ENCODE measurements at places on chromosomes 2 and 18.

DNA sequence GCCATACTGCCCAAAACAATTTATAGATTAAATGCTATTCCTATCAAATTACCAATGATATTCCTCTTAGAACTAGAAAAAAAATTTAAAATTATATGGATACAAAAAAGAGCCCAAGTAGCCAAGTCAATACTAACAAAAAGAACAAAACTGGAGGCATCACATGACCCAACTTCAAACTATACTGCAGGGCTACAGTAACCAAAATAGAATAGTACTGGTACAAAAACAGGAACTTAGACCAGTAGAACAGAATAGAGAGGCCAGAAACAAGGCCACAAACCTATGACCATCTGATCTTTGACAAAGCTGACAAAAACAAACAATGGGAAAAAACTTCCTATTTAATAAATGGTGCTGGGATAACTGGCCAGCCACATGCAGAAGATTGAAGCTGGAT is 86.1 kb upstream of the KYNU start:
- DNase-seq: no peak

GRCh38 chr18:78601349-78601748 is 378.3 kb upstream of the SALL3 start:
- no peak for DNase-seq

DNA sequence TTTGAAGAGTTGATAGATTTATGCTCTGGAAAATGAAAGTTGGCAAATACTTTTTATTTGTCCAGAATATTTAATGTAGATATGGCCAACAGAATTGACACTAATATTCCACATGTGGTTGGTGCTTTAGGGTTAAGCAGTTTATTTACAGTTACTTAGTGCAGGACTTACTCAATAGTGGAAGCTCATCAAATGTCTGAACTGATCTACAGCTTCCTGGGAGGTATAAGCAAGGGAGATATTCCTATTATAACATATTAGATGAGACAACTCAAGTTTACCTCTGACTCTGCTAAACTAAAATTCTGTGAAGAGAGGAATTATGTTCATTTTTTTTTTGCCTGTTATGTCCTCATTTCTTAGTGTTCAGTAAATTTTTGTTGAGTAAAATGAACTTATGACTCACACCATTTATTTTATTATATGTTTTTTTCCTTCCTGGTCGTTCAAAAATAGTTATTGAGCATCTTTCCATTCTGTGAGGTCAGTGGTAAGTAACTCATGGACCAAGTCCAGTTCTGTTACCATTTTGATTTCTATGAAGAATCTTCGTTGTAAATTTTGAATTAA is 13.6 kb downstream of the ABI2 start:
- DNase-seq: no peak

GRCh38 chr2:20468549-20469500 is 22.0 kb downstream of the RHOB start:
- no peak for DNase-seq

GRCh38 chr2:96341641-96342040 is 6.1 kb downstream of the NCAPH start:
- DNase-seq: peak; percentile 9

DNA sequence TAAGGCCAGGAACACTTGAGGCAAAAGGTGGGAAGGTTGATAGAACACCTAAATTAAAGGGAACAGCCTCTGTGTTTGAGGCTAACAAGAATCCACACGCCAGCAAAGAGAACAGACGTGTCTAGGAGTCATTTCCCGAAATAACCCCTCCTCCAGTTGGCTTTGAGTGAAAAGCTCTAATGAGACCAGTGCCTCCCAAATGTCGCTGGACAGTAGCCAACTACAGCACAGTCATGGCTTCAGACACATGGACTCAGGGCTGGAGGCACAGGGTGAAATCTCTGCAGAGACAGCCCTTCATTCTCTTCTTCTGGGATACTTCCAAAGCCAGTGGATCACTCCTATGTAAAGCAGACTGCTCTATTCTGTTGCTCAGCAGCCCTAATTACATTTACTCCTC is 49.6 kb downstream of the SOWAHC start:
- DNase-seq: no peak

DNA sequence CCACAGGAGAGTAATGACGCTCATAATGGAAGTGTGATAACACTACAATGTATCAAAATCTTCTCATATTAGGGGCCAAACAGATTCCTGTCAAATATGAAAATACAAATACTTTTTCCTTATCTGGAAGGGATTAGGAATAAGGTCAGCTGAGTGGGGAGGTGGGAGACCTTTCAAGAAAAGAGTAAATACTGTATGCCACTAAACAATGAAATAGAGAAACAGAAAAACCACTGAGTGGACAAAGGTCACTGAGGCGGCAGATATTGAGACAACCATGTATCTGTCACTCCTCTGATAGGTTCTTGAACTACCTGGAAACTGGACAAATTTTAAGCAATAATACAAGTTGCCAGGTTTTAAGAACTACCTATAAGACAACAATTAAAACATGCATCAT is 59.3 kb downstream of the RTTN start:
- DNase-seq: no peak

- DNase-seq: peak; percentile 35
These were observed 23.3 kb upstream of the MC5R start for GRCh38 chr18:13800505-13801259.

DNA sequence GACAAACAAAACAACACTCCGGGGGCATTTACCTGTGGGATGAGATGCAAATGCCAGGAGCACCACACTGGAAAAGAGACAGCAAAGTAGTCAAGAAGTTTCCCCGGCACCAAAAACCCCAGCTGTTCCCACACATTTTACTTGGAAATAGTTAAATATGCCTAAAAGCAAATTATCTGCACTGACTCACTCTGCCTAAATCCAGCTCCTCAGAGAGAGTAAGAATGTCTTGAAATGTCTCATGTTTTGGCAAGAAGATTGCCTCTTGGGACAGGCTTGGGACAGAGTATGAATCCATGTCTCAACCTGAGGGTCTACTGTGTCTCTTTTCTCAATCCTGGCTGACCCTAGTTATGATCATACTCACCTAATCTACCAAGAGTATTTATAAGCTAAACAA is 87.5 kb upstream of the RIOK3 start:
- DNase-seq: no peak

DNA sequence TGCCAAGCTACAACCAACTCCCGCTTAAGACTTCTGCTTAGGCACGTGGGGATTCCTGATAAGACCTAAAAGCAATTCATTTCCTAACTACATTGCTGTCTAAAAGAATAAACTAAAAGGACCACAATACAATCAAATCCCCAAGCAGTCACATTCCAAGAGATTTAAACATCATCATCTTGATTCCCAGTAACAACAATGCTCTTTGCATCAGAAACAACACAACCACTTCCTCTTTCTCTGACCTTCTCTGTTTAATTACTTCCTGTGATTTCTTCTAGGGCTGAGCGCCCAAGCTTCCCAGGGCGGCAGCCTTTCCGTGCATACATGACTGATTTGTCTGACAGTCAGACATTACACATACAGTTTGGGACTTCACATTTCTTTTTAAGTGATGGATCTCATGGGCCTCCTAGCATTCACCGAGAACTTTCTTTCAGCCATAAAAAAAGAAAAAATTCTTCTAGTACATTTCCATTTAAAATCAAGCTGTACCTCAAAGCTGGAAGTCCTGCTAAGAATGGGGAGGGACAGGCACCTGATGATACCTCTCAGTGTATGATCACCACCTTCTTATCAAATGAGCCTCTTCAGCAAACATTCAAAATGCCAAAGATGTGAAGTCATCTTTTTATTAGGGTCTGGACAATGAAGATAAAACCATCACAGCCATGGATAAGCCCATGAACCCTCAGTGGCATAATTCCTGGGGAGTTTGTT is 11.5 kb downstream of the SPRED2 start:
- DNase-seq: no peak

DNA sequence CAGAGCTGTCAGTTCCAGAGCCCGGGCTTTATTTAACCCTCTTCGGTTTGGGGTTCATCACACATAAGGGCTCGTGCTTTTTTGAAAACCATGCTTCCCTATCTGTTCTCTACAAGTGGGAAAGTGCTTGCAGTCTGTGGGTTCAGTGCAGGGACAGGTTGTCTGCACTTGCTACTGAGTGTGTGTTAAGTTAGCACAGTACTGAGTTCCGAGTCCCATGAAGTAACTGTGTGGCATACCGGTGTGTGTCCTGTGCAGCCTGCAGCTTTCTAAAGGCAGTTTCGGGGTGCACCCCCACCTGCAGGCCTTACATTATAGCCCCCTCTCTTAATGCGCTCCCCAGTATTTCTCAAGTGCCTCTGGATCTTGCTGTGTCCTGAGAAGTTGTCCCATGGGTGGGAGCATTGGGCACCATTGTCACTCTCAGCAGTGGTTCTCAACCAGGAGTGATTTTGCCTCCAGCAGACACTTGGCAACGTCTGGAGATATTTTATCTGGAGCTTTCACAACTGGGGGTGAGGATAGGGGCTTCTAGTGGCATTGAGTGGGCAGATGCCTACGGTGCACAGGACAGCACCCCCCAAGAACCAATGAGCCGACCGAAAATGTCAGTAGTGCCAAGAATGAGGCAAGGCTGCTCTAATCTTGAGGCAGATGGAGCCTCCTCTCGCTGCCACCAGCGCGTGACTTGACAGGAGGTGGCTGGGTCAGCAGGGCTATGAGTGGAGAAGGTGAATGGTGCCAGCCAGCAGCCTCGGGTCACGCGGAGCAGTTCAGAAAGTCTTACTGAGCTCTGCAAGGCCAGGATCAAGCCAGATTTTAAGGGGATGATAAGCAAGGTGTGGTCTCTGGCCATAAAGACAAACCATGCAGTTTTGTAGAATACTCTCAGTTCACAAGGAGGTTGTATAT is 152.2 kb downstream of the SMAD7 start:
- DNase-seq: no peak

DNA sequence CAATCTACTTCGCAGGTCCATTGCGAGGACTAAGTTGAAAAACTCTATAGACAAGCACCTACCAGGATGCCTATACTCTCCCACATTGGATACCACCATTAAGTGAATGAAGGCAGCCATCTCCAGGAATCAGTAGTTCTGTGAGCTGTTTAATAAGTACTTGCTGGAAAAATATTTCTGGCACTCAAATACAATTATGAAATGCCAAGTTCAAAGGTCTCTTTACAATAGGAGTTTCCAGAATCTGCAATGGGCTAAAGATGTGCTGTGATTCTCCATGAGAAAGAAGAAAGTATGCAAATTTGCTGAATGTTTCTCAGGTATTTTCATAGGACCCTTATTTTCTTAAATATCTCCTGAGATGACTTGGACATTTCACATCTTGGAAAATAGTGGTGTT is 103.0 kb downstream of the AP1S3 start:
- no peak for DNase-seq
